ENCODE measurements at places on chromosomes 12 and 14.

- no peak for DNase-seq
Measured at GRCh38 chr14:85172290-85172689, 357.7 kb upstream of the FLRT2 start.

DNA sequence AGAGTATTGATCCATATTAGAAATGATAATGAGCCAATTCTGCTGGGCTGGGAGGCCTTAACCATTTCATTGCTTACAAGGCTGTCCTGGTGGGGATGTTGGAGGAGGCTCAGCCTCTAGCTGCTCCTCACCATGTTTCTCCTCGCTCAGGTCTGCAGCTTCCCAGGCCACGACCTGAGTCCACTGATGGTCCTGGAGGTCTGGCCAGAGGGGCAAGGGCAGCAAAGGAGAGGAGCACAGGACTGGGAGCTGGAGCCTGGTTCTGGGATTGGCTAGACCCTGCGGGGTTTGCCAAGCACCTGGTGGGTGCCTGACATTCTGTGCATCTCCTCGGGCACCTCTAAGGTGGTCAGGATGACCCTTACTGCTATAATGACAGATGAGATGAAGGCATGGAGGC lies 92.6 kb downstream of the KIF26A start:
- DNase-seq = no peak

DNA sequence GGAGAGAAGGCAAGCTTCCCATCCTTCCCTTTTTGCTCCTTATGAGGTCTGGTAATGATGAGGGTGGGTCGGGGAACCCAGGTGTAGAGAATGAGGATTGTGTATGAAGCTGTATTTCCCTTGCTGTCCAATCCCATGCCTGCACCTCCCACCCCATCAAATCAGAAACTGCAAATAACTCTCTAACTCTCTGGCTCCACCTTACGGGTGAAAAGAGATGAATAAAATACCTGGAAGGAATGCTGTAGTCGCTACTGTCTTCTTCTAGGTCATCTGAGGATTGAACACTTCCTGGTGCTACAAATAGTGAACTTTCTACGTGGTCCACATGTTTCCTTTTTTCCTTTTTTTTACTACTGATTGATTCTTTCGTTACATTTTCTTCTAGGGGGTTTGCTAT lies 38.9 kb upstream of the DICER1 start:
- DNase-seq = peak; percentile 36

- no peak for DNase-seq
Measured at GRCh38 chr12:70732287-70732686, 95.1 kb upstream of the PTPRB start.

GRCh38 chr14:74786796-74787315 lies 23.7 kb downstream of the YLPM1 start:
- no peak for DNase-seq

DNA sequence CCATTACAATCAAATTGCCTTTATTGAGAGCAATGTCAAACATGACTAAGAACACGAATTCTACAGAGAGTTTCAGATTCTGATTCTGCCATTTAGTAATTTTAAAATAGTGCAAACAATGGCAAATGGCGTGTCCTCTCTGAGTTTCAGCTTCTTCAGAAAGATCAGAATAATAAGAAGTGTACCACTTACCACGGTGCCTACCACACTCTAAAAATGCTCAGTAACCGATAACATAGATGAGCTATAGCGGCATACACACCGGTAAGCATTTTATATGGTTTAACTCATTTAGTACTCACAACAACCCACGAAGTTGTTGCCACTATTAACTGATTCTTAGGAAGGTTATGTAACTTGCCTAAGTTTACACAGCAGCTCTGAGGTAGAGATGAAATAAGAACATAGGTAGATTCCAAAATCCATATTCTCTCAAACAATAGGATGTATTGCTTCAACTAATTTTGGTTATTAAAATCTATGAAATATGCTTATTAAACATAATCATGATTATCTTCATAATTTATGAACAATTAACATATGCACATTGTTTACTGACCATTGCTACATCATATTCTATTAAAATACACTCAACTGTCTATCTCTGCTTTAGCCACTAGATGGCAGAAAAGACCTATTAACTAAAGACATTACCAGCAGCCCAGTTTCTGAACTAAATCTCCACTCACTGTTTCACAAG lies 38.3 kb downstream of the SLC6A15 start:
- DNase-seq = peak; percentile 32

DNA sequence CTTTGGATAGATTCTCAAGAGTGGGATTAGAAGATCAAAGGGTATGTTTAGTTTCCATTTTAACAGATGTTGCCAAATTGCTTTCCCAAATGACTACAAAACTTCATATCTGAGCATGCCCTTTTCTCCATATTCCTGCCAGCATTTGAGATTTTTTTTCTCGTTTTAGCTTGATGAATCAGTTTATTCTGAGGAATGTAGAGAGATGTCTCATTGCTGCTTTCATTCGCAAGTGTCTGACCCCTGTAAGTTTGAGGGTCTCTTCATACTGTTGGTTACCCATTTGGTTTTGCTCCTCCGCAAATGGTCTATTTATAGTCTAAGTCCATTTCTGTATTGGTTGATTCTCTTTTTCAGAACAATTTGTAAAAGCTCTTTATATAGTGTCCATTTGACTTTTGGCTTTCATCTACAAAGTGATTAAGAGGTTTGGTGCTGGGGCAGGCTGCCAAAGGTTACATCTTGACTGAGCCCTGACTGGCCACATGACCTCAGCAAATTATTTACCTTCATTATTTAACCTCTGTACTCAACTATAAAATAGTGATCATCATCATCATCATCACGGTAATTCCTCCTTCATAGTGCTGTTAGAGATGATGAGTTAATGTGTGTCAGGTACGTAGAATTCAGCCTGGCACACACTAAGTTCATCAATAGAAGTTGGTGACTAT lies 33.6 kb downstream of the HCAR2 start:
- no peak for DNase-seq

- DNase-seq = no peak
Measured at GRCh38 chr12:122474324-122474716, 26.4 kb downstream of the ZCCHC8 start.

GRCh38 chr14:74698465-74698864 lies 14.4 kb downstream of the AREL1 start:
- DNase-seq = no peak

DNA sequence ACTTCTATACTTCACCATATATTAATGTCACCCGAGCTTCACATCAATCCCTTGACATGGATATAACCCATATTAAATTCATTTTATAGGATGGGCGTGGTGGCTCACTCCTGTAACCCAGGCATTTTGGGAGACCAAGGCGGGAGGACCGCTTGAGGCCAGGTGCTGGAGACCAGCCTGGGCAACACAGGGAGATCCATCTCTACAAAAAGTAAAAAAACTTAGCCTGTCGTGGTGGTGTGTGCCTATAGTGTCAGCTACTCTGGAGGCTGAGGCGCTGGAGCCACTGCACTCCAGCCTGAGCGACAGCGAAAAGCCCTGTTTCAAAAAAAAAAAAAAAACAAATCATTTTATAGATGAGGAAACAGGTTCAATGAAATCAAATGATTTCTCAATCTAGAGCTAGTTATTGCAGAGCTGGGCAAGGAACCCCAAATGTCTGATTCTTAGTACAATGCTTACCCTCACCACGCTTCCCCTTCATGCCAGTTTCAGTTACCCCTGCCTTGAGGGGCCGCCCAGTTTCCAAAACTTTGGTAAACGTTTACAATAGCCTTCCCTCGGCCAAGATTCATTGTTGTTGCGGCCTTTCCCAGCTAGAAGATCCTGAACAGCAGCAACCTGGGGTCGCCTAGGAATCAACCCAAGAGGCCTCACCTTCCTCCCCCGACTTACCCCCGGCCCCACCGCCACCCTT lies 751 bp downstream of the PSMB5 start:
- no peak for DNase-seq

DNA sequence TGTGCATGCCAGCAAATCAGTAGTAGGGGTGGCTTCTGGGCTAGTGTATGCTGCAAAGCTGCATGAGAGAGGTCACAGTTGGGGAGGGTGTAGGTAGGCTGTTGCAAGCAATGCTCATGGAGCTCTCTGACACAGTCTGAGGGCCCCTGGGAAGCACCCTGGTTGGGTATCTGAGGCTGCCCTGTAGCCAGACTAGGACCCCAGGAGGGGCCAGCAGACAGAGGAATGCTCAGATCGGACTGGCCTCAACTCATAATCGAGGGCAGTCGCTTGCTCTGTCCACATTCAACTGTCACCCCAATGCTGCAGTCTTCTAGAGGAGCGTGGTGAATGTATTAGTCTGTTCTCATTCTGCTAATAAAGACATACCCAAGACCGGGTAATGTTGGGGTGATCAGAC lies 204.0 kb upstream of the ALG10 start:
- no peak for DNase-seq

- peak; percentile 26 for DNase-seq
Measured at GRCh38 chr14:93430315-93431035, at the start of gene UNC79. UNC79 (plus strand) TSS chr14:93430939; CDS start chr14:93431030, 91 bp downstream.

GRCh38 chr14:94598816-94599655 lies 13.2 kb upstream of the SERPINA3 start:
- no peak for DNase-seq

DNA sequence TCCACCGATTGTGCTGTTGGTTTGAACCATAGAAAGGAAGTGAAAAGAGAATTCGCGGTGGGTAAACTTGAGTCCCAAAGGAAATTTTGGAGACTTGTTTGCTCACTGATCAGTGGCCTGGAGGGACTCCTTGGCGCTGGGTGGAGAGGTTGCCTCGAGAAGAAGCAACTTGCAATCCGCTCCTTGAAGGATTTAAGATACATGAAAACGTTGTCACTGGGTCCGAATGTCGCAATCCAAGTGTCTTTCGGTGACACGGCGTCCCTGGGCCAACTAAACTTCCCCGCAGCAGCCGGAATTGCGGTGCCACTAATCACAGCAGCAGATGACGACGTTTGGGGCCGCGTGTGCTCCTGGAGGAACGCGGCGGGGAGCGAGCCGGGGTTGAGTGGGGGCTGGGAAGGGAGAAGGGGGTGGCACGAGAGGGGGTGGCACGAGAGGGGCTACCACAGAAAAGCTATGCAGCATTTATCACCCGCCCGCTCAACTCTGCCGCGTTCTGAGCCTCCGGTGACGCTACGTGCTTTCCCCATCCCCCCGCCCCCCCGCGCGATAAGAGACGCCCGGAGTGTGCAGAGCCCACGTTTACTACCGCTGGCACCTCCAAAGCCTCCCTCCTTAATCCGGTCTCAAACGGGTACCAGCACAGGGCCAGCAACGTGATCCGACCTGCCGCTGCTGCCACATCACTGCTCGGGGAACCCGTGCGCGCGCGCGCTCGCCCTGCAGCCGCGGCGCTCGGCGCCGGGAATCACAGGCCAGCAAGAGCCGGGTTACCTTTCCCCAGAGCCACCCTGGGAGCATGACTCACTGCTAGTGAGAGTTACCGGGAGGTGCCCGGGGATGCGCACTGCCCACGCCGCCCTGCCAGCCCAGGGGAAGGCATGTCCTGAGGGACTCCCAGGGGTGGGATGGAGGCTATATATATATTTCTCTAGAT lies 833 bp upstream of the BHLHE41 start:
- DNase-seq = peak; percentile 70

DNA sequence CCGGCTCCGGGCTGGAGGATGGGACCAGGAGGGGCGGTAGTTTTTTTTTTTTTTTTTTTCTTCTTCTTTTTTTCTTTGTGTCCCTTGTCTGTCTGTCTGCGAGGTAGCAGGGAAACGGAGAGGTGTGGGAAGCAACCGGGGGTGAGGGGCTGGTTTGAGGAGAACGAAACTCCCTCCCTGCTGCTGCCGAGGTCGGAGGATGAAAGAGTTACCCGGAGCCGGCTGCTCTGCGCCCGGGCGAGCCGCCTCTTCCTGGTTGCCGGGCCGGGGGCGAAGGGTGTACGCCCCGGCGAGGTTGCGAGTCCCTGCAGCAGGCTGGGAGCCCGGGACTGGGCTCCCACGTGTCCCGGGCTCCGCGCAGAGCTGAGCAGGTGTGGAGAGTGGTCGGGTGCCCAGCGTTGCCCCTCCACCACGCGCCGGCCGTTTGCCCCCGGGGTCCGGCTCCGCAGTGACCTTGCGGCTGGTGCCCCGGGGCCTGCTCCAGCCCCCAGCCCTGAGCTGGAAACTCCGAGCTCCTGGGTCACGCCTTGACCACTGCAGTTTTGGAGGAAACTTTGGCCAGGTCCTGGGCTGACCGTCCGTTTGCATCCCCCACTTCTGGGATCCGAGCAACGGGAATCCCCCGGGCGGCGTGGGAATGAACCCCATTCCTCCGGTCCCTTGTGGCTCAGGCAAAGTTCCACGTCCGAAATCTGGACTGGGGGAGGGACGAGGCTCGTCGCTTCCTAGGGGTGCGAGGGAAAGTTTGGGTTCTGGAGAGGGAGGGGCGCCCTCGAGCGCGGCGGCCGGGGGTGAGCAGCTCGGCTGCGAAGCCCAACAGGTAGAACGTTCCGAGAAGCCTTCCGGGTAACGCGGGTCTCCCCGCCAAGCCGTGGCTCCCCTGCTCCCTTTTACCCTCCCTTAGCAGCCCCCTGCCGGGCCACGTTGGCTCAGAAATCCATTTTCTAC lies 1.3 kb downstream of the CHST11 start:
- peak; percentile 50 for DNase-seq

GRCh38 chr12:46963191-46963590 lies 116.2 kb upstream of the PCED1B start:
- DNase-seq = no peak

DNA sequence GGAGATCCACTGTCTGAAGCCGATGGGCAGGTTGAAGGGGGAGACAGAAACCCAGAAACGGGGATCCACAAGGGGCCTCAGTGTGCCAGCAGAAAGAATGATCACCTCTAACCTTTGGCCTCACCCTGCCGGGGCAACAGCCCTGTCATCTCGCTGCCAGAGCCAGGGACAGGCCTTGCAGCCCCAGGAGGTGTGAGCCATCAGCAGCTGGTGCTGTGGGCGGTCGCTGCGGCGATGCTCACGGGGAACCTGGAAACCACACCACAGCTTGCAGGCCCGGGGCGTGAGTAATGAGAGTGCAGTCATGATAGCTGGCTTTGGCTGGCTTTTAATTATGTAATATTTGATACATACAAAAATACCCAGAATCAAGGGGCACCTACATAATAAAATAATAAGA lies 4.7 kb upstream of the TTC7B start:
- DNase-seq = no peak

GRCh38 chr14:85528897-85529631 lies 880 bp upstream of the FLRT2 start:
- DNase-seq = no peak

DNA sequence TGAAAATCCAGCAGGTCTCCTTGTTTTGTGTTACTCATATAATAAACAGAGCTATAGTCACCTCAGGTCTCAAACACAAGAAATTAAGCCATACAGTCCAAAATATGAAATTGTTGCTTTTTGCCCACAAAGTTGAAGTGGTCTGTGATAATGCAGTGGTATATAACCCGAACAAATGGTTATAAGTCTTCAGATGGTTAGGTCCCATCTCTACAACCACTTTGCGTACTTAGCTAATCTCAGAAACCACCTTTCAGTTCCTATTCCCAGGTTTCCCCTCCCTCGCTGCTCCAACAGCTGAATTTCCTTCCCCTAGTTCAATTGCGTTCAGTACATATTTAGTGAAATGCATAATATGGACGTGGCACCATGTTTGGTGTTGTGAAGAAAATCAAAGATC lies 3.3 kb upstream of the KCNA5 start:
- no peak for DNase-seq

DNA sequence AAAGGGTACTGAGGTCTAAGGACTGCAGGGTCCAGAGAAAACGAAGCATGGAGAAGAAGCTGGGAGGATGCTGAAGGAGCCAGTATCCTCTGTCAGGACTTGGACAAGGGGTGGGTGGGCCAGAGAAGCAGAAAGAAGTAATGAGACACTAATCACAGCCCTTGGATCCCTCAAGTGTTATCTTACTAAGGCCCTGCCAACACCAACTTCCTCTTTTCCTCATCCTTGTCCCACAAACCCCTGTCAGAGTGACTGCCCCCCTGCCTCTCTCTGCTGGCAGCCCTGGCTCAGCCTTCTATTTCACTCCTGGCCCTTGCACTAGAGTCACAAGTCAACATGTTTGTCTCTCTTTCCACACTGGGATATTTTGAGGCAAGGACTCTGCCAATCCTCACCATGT lies 3.8 kb upstream of the ASIC1 start:
- DNase-seq = no peak
